CD4-positive, alpha-beta T cell treated with Interleukin-4 for 4 hours (primary cell): ENCODE measurements at places on chromosomes 6 and 20.
A peak's percentile ranks its signal among the peaks of the same experiment; 100 is the strongest.

DNA sequence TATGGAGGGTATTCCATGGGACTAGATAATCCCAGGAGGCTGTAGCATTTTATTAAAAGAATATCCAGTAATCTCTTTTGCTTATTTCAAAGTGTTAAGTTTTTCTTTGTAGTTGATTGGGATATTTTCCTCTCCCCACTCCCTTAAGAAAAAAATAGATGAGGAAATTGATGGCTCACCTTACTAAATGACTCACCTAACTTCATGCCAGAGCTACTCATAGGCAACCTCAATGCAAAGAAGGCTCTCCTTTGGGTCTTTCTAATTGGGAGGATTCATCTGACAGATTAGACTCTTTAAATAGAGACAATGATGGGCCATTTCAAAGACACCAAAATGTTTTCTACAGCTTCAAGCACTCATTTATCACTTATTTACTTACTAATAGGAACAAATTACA, 528.5 kb upstream of the BTBD3 start:
- DNase-seq = no peak

- no peak for DNase-seq
Measured at GRCh38 chr6:17032590-17032987, 69.3 kb upstream of the STMND1 start.

GRCh38 chr6:96836631-96837080, 621 bp downstream of the GPR63 start:
- no peak for DNase-seq

GRCh38 chr6:1024587-1024986, 287.3 kb upstream of the FOXQ1 start:
- DNase-seq = no peak

DNA sequence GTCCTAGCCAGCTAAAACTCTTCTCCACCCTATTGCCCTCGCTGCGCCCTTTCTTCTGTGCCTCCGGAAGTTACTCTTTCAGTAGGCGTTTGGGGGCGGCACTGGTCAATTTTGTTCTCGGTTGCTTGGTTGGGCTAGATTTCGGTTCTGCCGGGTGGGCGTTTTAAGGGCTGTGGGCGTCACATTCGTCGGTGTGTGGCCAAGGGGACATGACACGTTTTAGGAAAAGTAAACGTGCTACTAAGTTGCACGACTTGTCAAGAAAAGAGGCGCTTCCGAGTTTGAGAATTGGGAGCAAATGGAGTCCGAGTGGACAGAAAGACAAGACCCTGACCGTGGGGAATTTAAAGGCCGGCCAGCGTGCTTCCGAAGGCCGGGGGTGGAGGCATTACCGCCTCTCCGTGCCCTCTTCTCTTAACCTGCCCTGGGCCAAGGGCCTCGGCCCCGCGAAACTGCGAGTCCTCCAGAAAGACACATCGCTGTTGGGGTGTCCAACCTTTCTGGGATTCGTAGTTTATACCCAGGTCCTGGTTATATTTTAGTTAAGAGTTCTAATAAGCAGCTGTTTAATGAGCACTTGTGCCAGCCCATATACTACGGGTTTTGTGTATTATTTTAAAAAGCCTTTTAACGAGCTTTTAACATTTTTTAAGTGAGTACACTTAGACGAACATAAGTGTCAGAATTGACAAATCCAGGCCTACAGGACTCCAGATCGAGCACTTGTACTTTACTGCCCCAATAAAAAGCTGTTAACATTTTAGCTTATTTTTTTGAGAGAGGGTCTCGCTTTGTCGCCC, 664 bp upstream of the BAG6 start:
- DNase-seq = no peak

- DNase-seq = peak; percentile 91
Measured at GRCh38 chr6:139531148-139532115, 157.0 kb upstream of the CITED2 start.

DNA sequence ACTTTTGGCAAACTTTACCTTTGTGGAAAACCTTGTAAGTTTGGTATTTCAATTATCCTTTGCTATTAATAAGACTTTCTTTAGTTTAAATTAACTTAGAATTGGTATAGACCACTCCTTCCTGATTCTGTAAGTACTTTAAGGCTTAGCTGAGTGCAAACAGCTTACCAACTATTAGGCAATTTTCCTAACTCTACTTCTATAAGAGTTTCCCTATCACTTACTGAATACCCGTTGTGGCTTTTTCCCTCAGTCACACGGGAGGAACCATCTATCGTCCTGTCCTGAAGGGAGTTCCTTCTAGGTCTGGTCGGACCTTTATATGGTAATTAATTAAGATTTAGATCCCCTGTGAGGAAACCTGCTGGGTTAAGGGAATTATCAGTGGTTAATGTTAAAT, 9.6 kb downstream of the SLC35A1 start:
- DNase-seq = peak; percentile 1

DNA sequence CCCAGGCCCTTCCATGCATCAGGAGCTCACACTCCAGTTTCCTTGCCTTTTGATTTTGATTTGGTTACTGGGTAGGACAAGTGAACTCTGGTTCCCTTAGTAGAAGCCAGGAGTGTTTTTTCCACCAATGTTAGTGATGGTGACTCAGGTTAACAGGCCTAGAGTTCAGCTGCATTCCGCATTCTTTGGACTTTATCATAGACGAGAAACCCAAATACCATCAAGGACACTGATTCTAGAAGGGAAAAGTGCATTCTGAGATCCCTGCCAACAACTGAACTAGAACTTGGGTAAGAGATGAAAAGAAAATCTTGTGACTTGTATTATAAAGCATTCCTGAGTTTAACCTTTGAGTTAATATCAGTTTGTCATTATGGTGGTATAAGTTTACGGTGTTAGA, 8.9 kb downstream of the GSS start:
- no peak for DNase-seq
